Stimulated activated CD4-positive, alpha-beta T cell treated with anti-CD3 and anti-CD28 coated beads, Interleukin-15, amount 100 ng/mL, for 48 hours (primary cell): ENCODE measurements at places on chromosomes 5 and 9.

- DNase-seq, result no peak
Observed at GRCh38 chr9:134193912-134194535, 29.7 kb upstream of the RNU6ATAC start.

DNA sequence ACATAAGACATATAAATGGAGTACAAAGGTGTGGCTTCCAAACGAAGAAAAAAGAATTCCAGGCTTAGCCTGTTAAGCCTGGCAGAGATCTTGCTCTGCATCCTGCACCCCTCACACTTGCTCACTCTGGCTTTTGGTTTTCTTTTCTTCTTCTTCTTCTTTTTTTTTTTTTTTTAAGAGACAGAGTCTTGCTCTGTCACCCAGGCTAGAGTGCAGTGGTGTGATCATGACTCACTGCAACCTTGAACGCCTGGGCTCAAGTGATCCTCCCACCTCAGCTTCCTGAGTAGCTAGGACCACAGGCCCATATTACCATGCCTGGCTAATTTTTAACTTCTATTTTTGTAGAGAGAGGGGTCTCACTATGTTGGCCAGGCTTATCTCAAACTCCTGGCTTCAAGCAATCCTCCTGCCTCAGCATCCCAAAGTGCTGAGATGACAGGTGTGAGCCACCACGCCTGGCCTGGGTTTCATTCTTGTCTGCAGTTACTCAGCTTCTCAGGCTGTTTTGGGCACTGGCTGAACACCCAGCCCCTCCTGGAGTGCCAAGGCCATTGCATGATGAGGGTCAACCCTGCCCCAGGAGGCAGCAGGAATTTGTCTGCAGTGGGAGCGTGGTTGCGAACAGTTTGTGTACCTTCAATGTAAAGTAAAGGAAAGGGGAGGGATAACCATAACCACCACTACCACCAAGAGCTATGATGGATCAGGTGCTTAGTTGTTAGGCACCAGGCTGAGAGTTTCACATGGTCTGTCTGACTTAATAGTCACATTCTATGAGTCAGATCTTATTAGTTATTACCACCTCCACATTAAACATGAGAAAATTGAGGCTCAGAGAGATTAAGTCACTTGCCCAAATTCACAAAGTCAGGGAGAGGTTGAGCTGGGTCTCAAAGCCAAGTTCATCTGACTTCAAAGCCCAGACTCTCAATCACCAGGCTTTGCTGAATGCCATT, 219.2 kb upstream of the PANK3 start:
- DNase-seq, result peak; percentile 4

GRCh38 chr5:148923023-148923422, 96.6 kb downstream of the ADRB2 start:
- DNase-seq, result no peak

- DNase-seq, result no peak
Observed at GRCh38 chr5:133286483-133286882, 234.7 kb downstream of the HSPA4 start.

DNA sequence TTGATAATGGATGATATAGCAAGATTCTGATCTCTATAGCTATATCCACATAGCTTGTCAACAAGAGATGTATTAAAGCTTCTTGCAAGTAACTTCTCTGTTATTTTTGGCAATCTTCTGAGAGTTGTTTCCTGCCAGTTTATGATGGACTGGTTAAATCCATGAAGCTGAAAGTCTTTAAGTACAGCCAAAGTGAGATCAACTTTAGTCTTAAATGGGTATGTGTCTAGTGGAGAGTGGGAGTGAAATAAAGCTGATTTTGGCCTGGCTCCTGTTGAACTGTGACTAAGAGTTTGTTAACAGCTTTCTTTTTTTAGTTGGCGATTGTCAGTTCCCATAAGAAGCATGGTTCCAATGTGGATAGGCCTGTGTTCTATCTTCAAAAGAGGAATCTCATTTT, 350.9 kb upstream of the PCSK5 start:
- no peak for DNase-seq

- no peak for DNase-seq
Observed at GRCh38 chr5:80964919-80965318, 4.8 kb downstream of the RASGRF2 start.
